ENCODE measurements at places on chromosomes 13 and 19.

GRCh38 chr19:10286803-10287737, at the start of gene ICAM4:
TSS of gene ICAM4 (plus strand) at chr19:10286955. CDS start at chr19:10287013, 58 bp downstream.
- DNase-seq, result no peak

DNA sequence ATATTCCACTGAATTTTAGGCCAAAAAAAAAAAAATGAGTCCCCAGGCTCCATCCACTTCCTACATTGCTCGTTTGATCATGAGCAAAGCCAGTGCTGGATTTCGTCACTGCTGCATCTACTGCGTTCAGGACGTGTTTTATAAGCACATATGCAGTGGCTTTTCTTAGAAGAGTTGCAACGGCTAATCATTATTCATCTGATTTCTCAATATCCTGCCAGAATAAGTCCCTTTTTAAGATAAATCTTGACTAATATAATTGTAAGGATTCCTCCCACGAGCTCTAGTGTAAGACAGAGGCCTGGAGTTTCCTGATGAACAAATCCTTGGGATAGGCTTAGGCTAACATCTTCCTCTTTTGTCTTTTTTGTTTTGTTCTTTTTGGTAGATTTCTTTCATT, 19.5 kb downstream of the FAM124A start:
- DNase-seq, result no peak

DNA sequence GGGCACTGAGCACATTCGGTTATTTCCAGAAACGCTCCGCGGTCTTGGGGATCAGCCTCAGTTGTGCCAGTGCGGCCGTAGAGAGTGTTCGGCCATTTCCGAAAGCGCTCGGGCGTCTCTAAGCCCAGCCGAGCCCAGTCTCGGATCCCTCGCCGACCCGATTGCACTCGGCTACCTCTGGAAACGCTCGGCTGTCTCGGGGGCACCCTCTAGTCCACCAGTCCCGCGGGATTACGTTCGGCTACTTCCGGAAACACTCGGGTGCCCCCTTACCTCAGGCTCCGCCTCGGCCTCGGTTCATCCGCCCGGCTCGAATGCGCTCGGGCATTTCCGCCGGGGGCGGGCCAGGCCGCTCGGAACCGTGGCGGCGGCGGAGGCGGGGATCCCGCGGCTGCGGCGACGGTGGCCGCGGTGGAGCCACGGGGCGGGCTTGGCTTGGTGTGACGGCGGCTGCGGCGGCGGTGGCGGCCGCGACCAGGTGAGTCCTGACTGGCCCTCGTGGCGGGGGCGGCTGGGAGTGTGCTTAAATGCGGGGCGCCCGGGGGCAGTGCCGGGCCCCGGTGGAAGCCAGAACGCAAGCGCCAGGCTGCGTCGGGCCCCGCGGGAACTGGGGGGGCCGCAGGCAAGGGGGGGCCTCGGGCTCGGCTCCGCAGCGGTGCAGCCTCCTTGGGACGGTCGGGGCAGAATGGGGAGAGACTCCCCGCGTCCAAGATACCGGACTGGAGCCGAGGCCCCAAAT, at the start of gene PIK3R2:
TSS of gene PIK3R2 (plus strand) at position 347 of the 739 bp plus-strand sequence. CDS start 2,717 bp downstream, outside the sequence.
- peak; percentile 99 for DNase-seq

GRCh38 chr19:39843919-39844793, 2.0 kb downstream of the FBL start:
- no peak for DNase-seq

- no peak for DNase-seq
Observed at GRCh38 chr19:50003254-50003788, 21.9 kb downstream of the VRK3 start.

DNA sequence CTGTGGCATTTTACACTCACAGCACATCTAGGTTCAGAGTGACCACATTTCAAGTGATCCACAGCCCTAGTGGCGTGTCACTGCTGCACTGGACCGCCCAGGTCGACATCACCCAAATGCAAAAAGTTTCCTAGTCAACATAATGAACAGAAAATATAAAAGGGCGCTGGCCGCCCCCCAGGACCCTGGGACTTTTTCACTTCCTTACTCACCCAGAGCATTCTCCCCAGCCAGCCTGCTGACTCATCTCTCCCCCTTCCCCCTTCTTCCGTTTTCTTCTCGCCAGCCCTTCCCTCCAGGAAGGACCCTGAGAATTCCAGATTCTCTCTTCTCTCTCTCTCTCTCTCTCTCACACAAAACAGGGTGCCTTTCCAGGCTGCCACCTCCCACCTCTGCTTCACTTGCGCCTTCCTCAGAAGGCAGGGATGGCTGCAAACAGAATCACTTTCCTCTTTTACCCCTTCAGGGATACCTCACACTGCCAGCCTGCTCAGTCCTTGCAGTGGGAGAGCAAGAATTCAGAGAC, 21.0 kb upstream of the GRWD1 start:
- DNase-seq, result no peak

- no peak for DNase-seq
Observed at GRCh38 chr13:29878101-29878500, 27.7 kb upstream of the UBL3 start.

GRCh38 chr13:71218960-71219359, 648.0 kb downstream of the DACH1 start:
- no peak for DNase-seq

DNA sequence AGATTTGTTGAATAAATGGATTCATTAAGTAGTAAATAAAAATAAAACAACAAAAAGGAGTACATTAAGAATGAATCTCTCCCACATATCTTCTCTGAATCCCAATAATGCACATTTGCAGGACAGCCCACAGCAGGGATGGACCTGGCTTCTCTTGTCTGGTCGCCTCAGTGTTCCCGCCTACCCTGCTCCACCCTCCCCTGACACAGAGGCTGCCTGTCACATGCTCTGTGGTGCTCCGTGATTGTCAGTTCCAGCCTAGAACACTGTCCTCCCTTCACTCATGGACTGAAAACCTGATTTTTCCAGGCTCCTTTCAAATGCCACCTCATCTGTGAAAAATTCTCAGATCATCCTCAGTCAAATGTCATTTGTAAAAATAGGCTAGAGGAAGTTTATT, 94.5 kb upstream of the GPR12 start:
- no peak for DNase-seq

- no peak for DNase-seq
Observed at GRCh38 chr13:97417698-97418097, 16.3 kb upstream of the RAP2A start.

GRCh38 chr13:110528371-110528770, 33.2 kb downstream of the RAB20 start:
- no peak for DNase-seq

DNA sequence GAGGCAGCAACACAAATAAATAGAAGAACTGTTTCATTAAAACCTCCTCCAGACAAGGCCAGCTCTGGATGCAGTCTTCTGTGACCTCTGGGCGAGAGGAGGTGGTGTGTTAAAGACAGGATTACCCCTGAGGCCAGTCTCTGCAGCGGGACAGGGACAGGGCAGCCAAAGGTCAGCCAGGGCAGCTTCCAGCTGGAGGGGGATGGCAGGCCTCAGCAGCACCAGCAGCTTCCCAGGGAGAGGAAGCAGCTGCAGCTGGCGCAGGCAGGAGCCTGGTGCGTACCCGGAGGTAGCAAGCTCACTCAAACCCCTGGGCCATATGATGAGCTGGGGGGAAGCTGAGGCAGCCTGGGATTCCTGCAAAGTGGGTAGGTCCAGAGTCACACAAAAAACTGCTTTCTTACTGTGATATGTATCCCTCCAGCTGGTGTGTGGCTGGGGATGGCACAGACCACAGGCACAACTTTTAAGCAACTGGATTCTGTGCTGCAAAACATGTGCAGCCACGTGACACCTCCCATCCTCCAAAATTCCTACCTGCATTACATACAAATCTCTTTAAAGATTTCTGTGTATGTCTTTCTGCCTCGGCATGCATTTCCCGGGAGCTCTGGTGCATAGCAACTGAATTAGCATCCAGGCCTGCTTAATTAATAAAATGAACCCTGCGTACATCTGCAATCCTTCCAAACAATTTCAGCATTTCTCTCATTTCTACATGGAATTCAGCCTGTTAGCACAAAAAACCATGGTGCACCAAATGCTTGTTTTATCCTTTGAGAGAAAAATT, 238.3 kb upstream of the MAB21L1 start:
- no peak for DNase-seq

- no peak for DNase-seq
Observed at GRCh38 chr13:36839981-36840380, 21.0 kb downstream of the RFXAP start.

GRCh38 chr19:49214701-49215100, 57.1 kb downstream of the TRPM4 start:
- no peak for DNase-seq

DNA sequence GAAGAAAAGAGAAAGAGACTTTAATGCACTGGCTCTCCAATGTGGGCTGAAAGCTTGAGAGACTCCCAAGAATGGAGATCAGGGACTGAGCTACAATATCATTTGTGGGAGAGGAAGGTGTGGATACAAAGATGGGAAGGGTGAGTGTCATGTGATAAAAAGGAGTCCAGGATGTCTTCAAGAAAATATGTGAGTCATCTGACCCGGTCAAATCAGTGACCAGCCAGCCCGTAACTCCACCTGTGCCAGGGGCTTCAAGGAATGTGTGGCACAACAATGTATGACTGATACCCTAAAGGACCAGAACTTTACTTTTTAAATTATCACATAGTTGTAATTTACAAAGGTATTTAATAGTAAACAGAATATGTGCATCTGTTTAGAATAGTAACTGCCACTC, 97.2 kb downstream of the DOCK9 start:
- DNase-seq, result no peak

DNA sequence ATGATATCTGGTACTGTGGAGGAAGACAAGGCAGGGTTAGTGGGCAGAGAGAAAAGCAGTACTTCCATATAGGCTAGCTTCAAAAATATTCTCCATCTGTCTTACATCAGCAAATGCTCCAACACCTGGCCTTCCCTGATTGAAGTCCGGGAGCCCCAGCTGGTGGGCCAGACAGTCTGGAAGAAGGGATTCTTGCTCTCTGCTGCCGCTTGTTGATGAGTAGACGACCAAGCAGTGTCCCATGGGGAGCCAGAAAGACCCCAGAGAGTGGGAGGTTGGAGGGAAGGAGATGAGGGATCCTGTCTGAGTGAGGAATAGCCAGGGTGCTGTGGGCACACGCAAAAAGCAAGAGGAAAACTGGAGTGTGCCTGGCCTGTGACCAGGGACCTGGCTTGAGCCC, 95.1 kb downstream of the ATP8A2 start:
- DNase-seq, result no peak

DNA sequence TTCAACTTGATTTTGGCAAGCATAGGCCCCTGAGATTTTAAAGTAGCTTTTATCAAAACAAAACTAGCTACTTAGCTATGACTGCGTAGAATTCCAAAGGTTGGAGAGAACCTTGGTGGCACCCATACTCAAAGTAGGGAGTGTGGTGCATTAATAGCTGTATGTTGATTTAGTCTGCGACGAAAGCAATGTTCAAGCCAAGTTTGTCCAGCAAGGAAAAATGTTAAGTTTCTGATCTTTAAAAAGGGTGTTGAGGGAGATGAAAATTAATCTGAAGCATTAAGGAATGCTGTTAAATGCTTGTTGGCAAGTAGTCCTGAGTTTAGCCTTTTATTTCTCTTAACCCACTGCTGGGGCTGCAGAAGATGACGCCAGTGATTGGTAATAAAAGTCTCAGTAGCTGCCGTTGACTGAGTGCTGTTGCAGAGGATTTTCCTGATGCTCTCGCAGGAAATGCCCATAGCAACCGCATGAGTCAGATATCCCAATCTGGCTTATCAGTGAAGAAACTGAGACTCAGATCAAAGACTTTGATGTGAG, 75.9 kb upstream of the RNF113B start:
- DNase-seq, result no peak

GRCh38 chr19:28319227-28319626, 893.7 kb downstream of the UQCRFS1 start:
- DNase-seq, result no peak

GRCh38 chr13:100075700-100076587, 12.9 kb upstream of the PCCA start:
- no peak for DNase-seq

DNA sequence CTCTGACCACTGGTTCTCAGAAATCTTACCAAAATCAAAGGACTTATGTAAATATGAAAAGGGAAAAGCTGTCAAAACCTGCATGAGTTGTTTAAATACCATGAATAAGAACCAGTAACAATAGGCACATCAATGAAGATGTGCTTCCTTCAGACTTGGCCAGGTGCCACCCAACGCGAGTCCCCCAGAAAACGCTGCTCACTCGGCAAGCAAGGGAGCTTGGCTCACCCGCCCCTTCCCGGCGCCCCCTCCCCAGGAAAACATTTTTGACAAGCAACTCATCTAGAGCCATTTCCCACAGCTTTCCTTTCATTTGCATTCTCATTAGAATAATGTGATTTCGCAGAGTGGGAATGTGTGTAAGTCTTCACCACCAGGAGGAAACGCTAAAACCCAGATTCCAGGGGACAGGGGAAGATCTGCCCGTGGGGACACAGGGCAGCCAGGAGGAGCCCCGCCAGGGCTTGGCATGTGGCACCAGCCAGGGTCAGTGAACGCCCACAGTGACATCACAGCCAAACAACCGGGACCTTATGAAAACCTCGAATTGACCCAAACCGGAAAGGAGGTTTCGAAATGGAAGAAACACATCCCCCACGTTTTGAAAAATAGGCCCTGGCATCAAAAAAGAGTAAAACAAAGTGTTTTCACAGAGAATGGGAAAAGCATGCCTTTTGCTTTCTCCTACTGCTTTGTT, 366.2 kb upstream of the TSHZ3 start:
- no peak for DNase-seq

- DNase-seq, result no peak
Observed at GRCh38 chr13:20715330-20715712, 11.8 kb downstream of the IL17D start.

DNA sequence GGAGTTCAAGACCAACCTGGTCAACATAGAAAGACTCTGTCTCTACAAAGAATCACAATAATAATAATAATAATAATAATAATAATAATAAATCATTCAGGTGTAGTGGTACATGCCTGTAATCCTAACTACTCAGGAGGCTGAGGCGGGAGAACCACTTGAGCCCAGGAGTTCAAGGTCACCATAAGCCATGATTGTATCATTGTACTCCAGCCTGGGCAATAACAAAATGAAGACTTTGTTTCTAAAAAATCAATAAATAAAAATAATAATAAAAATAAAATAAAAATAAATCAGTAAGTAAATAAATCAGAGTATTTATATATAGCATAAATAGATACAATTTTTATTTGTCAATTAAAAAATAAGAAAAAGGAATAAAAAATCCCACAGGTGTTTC, 1636.4 kb downstream of the SLITRK1 start:
- no peak for DNase-seq
